ENCODE measurements at places on chromosomes 5 and 9.

- no peak for DNase-seq
Observed at GRCh38 chr5:135318037-135318436, 81.0 kb downstream of the MACROH2A1 start.

- DNase-seq, result no peak
Observed at GRCh38 chr9:89890326-89890980, 285.6 kb downstream of the GADD45G start.

GRCh38 chr9:69809304-69809863, 11.2 kb upstream of the CFAP95 start:
- DNase-seq, result peak; percentile 16

DNA sequence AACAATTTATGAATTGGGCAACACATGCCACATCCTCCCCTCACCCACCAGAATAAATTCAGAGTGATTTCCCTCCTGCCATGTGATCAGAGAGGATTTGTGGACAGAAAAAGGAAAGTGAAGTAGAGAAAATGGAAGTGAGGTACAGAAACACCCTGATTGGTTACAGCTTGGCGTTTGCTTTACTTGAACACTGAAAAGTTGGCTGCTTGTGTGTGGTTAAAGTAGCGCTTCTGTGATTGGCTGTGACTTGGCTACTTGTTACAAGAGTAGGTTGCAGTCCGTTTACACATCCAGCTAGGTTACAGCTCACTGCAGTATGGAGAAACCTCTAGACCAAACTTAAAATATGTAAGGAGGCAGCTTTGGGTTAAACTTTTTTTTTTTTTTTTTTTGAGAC, 205.2 kb upstream of the ZNF608 start:
- no peak for DNase-seq

DNA sequence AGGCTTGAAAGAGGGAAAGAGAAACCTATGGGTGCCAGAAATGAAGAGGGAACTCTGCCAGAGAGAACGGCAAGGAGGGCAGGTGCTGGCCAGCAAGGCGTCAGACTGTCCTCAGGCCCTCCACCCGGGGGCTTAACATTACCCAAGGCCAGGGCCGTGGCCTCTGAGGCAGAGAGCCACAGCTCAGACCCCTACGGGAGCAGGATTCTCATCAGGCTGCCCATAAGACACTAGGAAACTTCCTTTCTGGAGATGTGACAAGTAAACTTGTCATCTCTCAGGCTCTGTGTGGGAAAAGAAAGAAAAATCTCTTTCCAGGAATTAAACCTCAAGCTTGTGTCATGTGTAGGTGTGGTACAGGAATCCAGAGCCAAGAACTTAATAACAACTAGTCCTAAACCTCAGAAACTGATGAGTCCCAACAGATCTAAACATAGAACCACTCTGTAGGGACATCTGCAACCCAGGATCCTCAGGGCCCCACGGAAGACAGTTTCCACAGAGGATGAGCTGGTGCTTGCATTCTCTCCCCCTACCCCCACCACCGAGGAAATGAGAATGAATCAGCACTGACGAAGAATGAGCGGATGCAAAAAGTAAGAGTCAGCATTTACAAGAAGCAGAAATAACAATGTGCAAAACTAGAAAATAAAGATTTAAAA, 74.3 kb downstream of the DCP2 start:
- no peak for DNase-seq

- DNase-seq, result no peak
Observed at GRCh38 chr9:84300271-84300670, 40.3 kb downstream of the SLC28A3 start.

All from activated naive CD4-positive, alpha-beta T cell treated with anti-CD3 and anti-CD28 coated beads, Interleukin-2, amount 50 U/mL, for 16 hours (primary cell).